ENCODE measurements at places on chromosomes 1 and 21.

GRCh38 chr1:34683616-34684015 lies 71.2 kb upstream of the GJB5 start:
- no peak for DNase-seq

DNA sequence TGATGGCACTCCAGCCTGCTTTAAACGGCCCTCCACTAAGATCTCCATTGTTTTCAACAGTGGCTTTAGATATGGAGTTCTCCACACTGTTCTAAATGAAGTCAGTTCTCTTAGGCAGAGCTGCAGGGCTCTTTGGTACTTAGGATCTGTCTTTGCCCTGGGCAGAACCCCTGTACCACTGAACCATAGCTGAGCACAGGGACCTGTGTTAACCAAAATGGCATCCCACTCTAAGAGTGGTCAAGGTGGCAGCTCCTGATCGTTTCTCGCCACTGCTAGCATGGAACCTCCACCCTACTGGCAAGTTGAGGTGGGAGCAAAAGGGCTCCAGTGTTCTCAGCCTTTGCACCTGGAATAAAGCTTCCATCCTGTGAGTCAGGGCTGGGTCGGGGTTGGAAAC lies 186.7 kb downstream of the TM2D1 start:
- DNase-seq, result no peak

DNA sequence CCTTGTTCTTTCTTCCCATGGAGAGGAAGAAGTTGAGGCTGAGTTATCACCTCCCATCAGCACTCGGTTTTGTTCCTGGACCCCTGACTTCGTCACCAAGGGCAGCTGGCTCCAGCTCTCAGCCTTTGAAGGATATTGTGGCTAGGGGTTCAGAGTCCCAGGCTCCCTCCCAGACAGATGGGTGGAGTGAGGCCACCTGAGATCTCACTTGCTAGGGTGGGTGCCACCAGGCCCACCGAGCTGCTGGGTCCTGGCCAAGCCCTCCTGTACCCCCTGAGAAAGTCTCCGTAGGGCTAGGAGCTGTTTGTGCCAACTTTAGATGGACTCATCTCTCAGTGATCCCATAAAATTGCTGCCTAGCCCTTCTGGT lies 6.9 kb downstream of the MX2 start:
- no peak for DNase-seq

GRCh38 chr1:40823983-40824382 lies 38.2 kb downstream of the CITED4 start:
- DNase-seq, result no peak

GRCh38 chr1:92748138-92748537 lies 36.8 kb downstream of the EVI5 start:
- no peak for DNase-seq

- no peak for DNase-seq
These were observed 3.5 kb downstream of the MINDY1 start for GRCh38 chr1:151003180-151003579.

GRCh38 chr1:8213676-8214075 lies 104.2 kb upstream of the SLC45A1 start:
- DNase-seq, result no peak

All from GDM1 (cell line).